ENCODE measurements at places on chromosomes 7 and 10.

DNA sequence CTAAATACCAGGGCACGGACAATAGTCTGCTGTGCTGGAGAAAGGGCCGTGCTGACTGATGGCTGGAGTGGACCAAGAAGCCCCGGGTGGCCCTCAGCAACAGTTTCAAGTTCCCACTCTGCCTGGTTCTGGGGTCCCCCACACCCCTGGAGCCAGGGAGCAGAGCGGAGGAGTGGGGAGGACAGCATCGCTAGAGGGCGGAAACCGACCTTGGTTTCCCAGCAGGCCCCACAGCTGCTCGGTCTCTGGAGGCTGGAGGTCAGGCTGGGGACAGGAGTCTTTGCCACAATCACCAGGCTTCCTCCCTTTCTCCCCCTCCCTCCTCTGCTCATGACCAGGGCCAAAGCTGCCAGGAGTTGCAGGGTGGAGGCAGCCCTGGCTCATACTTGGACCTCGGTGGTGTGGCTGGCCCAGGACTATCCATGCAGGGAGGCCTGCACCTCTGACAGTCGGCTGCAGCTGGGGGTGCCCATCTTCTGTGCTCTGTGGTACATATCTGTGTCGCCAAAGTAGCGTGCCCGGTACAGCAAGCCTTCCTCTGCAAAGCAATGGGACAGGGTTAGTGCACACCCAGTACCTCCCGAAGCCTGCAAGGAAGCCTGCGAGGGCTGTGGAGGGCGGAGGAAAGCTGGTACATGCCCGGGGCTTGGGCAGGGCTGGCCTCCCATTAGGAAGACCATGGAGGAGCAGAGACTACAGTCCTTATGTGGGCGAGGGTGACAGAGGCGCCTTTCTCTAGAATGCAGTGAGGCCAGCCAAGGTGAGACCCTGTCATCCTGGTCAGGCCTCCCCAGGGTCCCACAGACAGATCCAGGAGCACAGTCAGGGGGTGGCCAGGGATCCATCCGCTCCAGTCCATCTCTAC, 19.1 kb downstream of the DNAJB12 start:
- peak; percentile 63 for DNase-seq

DNA sequence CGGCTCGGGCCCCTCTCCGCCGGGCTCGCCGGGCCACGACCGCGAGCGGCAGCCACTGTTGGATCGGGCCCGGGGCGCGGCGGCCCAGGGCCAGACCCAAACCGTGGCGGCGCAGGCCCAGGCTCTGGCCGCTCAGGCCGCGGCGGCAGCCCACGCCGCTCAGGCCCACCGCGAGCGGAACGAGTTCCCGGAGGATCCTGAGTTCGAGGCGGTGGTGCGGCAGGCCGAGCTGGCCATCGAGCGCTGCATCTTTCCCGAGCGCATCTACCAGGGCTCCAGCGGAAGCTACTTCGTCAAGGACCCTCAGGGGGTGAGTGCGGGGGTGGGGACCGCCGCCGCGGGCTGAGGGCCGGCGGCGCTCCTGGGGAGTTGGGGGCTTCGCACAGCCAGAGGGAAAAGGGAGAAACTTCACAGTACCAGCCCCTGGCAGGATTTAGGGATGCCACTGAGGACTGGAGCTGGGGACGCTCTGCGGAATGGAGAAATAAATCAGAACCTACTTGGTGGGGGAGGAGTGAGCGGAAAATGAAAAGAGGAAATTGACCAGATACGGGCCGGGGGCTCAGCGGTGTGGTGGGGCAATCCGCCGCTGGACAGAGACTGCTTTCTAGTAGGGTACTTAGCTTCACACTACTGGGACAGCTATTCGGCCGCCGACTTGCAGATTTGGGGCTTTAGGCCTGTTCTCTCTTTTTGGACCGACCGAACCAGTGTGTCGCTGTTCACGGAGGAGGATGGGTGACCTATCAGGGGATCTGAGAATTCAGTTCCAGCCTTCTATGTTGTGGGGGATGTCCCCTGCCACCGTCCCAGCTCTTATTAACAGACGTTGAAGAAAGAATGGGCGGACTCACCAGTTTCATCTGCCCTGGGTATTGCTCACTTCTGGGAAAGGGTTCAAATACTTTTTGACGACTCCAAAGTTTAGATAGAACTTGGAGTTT, 669 bp downstream of the PI4K2A start:
- no peak for DNase-seq

DNA sequence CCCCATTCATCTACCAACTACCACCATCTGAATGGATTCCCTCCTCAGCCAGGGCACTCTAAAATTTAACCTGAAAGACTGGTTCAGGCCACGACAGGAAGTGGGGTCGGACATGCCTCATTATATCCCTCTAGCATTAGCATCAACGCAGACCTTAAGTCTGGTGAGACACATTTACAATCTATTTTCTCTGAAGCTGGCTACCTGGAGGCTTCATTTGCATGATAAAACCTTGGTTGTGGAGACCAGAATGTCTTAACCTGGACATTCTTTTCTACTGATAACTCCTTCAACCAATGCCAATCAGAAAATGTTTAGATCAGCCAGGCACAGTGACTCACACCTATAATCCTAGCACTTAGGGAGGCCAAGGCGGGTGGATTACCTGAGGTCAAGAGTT, 42.3 kb downstream of the SVOPL start:
- DNase-seq: no peak

DNA sequence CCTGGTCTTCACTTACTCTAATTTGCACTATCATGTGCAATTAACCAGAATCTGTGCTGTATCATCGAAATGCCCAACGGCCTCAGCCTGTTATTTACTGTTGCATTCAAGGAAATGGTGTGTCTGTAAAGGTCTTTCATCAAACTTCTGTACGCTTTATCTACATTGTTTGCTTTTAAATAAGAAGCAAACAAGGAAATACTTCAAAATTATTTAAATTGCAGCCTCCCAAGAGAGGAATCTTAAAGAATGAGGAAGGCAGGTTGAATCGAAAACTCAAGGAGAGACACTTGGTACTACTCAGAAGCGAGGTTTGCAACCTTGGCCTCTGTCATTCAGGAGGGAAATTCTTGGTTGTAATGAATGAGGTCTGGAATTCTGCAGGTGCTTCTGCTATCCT, 40.7 kb downstream of the MGAM start:
- no peak for DNase-seq

DNA sequence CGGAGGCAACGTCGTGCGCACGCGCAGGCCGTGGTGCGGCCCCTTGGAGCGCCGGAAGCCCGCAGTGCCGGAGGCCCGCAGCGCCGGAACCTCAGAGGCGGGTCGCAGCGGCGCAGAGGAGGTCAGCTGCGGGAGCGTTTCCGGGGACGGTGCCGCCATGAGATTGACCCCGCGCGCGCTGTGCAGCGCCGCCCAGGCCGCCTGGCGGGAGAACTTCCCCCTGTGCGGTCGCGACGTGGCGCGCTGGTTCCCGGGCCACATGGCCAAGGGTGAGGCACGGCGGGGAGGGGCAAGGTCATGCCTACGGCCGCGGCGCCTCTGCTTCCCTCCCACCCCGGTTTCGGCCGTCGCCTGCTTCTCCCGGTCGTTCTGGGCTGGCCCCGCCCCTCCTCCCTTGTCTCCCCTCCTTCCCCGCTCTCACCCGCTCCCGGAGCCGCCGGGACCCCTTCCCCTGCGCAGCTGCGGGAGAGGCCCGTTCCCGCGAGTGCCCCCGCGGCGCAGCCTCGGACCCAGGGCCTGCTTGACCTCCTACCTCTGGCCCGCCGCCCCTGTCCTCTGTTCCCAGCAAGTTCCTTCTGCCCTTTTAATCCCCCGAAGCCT, at the start of gene MTG1:
Gene MTG1 (plus strand): TSS at position 94 of the 600 bp plus-strand sequence. CDS start 64 bp downstream, at position 158.
- peak; percentile 94 for DNase-seq

DNA sequence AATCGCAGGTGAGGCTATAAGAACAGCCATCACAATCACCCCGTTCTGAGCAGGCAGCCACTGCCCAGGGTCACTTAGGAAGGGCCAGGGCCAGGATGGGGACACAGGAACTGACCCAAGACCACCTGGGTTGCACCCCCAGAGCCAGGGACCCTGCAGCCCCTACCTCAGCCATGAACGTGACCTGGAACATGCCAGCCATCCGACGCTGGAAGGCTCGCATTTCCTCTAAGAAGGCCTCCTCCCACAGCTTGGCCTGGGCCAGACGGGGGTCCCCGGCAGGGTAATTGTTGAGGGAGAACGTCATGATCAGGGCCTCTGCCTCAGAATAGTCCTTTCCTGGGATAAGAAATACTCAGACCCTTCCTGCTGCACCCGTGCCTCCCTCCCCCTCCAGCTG, 5.0 kb downstream of the NPC1L1 start:
- DNase-seq: no peak

DNA sequence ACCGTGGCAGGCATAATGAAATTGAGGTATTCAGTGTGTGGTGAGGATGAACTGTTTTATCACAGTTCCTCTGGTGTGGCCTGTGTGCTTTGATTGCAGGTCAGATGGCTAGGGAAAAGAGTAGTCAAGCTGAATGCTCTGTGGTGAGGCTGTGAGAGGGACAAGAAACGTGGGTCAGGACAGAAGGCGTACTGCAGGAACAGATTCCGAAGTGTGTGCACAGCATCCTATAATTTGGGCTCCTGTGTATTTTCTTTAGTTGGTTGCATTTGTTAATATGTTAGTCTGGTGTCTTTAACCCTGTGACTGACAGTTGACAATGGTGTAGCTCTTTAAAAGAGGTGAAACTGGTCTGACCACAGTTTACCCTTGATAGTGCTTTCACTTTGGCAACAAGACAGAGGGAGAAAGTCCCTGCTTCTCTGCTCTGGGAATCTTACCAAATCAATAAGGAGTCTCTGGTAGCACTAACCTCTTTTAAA, 76.5 kb downstream of the AUTS2 start:
- no peak for DNase-seq
